ENCODE measurements at places on chromosomes 2 and 18.

GRCh38 chr18:47260924-47261701 is 9.7 kb upstream of the SKOR2 start:
- DNase-seq: no peak

GRCh38 chr2:105576050-105576439 is 168.7 kb upstream of the NCK2 start:
- no peak for DNase-seq

- DNase-seq: no peak
Measured at GRCh38 chr2:176390276-176391147, 121.3 kb downstream of the MTX2 start.

DNA sequence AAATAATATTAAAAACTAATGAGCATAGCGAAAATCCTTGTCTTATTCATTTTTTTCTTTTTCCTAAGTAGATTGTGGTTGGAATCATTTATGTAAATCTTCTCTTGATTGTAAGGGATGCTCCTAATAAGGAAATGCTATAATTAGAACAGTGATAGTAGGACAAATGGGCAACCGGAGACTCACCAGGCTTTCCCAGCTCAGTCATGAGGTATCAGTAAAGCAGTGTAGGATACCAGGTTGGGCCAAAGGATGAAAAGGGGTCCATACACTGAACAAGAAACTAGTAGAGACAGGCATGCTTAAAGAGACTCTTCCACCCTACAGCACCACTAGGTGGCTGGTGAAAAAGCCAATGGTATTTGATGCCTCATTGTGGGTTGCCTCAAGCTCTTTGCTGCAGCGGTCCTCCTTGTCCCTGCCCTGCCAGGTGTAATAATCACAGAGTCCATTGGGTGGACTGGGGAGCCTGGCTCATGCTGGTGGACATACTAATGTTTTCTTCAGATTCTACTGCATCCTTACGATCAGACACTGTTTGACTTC is 71.4 kb upstream of the FAM98A start:
- no peak for DNase-seq

DNA sequence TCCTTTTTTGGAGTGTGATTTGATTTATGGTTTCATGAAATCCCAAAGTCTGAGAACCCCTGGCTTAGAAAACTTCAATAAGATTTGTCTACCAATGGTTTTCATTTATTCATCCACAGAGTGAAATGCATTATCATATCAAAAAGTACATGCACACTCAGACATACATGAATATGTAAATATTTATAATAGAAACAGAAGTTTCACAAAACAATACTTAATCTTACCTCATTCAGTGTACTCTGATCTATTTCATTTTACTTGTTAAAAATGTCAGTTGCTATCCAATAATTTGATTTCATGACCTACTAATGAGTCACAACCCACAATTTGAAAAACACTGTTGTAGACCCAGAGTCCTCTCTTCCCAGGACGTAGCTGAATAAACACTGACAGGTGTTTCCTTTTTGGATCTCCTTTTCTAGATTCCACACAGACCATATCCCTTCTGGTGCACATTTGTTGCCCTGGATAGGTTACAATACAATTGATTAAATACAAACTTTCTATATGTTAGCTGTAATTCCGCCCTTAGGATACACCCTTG is 10.4 kb upstream of the CAVIN2 start:
- DNase-seq: no peak

DNA sequence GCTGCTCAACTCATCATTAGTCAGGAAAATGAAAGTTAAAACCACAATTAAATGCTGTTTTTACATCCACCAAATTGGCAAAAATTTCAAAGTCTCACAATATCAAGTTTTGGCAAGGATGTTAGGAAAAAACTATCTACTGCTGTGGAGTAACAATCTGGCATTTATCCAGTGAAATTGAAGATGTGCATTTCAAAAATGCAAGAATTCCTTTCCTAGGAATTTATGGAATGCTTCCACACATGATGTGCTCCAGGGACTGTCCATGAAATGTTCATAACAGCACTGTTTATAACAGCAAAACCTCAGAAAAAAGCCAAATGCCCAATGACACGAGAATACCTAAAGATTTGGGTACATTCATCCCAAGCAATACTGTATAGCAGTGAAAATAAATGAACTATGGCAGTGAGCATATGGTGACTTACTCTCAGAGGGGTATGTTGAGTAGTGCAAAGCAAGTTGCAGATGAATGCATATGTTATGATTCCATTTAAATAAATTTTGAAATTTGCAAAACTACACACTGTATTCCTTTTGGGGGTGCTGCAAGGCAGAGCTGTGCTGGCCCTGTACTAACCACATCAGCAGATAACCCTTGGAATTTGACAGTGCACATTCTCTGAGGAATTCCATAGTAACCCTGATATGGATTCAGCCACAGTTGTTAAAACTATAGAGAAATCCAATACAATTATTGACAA is 41.3 kb upstream of the GYPC start:
- no peak for DNase-seq

GRCh38 chr2:20766213-20766612 is 56.7 kb downstream of the LDAH start:
- DNase-seq: no peak

GRCh38 chr2:118492335-118492734 is 355.1 kb downstream of the EN1 start:
- DNase-seq: no peak

- DNase-seq: no peak
Measured at GRCh38 chr2:240931319-240931949, 25.3 kb downstream of the CROCC2 start.

DNA sequence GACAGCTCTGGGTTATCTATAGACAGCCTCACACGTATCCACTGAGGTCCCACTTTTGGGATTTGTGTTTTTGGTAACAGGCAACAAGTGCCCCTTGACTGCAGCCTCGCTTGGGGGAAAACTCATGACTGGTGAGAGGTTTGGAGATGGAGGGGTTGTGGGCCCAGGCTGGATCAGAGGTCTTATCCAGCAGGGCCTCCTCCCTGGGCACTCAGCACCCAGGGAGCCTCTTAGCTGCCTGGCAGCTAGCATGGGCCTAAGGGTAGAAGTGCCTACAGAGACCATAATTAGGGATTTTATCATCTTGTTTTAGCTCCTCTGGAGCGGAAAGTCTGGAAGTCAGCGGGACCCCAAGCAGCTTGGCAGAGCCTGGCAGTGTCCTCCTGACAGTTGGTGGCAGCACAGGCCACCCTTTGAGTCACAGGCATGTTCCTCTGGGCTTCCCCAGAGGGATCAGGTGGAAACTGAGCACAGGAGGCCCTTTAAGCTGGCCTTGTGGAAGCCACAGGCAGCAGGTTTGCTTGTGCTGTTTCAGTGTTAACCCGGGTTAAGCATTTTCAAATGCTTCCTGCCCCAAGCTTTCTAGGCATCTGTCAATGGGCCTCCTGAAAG is 143.1 kb downstream of the KCTD1 start:
- DNase-seq: no peak

DNA sequence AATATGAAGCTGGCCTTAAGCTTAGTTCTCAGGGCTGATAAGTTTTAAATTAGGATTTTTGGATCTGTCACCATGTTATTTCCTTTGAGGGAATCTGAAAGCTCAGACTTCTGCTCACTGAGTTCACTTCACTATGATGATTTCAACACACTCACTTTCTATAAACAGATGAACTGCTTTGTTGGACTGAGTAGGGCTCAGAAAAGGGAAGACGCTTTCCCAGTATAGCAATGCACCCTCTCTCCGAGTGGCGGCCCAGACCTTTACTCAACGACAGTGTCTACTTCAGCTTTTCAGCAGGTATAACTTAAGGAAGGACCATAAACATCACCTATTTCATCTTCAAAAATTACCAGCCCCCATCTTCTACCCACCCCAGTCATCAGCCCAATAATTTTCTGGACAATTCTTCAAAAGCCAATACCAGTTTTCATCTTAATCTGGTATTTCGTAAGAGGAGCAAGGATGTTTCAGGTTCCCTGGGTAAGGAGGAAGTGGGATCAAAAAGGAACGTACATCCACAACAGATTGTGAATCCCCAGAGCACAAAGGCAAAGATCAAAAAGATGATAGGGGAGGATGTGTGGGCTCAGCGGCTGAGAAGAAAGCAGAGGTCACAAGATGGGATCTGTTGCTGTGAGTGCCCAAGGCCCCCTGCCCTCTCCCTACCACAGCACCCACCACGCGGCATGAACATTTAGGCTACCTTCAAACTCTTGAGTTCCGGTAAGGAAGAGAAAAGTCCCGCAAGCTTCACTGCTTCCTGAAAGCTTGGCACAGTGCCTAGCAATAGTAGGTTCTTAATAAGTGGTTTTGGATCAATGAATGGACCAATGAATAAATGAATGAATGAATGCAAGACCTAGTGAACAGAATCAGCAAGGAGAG is 41.9 kb downstream of the LPIN2 start:
- DNase-seq: no peak

GRCh38 chr2:236503100-236503499 is 66.5 kb upstream of the ACKR3 start:
- no peak for DNase-seq

DNA sequence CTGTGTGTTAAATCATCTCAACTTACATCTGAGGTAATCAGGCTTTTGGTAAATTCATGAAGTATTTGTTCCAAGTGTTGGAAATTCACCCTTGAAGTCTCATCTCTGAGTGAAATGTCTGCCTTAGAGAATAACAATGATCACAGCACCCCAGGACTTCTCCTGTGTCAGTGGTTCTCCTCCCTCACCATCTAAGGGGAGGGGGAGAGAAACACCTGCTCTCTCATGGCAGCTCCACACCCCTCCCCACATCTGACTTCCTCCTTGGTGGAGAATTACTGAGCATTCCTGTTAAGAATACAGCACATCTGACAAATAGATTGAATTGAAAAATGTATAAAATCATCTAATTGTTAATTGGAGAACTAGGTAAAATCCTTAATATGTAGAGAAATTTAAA is 532.1 kb downstream of the RNF144A start:
- no peak for DNase-seq

GRCh38 chr2:199756743-199757142 is 94.2 kb downstream of the FTCDNL1 start:
- DNase-seq: no peak

GRCh38 chr2:1609485-1610095 is 134.7 kb downstream of the PXDN start:
- no peak for DNase-seq

DNA sequence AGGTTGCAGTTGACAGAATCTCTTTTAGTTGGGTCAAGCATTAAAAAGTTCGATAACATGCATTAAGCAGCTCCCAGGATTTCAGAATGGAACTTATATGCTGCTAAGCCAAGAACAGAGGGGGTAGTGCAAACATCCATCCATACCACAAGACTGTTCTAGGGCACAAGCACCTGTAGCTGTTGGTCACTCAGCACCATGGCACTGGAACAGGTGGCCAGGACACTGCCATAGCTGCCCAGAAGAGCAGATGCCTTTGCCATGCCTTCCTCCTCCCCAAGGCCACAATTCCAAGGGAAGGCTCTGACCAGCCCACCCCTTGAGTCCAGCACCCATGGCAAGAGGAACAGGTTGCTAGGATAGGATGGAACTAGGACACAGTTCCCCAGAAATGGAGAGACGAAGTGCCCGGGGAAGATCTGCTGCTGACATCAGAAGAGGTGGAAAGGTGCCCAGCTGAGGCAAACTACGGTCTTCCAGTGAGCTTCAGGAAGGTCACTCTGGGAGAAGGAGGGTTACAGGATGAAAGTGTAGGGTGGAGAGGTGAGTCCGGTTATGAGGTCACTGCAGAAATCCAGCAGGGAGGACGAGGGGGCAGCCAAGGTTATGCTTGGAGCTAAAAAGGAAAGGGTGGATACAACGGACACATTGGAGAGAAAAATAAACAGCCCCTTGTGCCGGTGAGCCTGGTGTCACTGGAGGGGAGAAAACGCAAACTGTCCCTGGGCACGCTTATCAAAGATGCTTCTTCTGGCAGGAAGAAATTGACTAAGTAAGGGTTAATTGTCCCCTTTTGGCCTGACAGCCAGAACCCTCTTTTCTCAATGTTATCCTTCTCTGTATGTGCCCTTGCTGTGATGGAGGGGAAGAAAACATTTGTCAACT is 41.9 kb downstream of the C1QL2 start:
- DNase-seq: no peak

- no peak for DNase-seq
Measured at GRCh38 chr2:23594460-23594825, 209.5 kb downstream of the KLHL29 start.

GRCh38 chr2:29940706-29941105 is 19.3 kb upstream of the ALK start:
- no peak for DNase-seq

GRCh38 chr2:102005989-102006885 is 14.5 kb downstream of the IL1R2 start:
- DNase-seq: no peak

All from NCI-H2107 (cell line).